ENCODE measurements at places on chromosomes 1 and 21. TPM values are rescaled to one million over a fixed set of nuclear protein-coding genes. Genes with fewer than 3 reads are reported as not detected.

DNA sequence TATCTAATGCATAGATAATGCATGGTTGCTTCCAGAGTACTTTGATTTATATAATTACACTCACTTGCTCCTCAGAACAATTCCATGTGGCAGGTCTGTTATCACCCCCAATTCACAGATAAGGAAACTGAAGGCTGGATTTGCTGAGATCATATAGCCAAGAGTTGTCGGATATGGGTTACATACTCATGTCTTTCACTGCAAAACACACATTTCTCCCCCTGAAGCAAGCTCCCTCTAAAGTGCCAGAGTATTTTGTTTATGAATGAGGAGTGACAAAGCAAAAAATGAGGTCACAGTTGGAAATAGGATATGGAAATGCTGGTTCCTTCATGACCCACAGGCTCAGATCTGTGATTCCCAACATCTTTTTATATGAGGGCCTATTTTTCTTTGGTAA, 134.2 kb downstream of the ROR1 start:
- no peak for DNase-seq

GRCh38 chr1:228543396-228543795, 56.2 kb downstream of the RNF187 start:
- DNase-seq: no peak

The SELENON gene
- 23.7 TPM for total RNA-seq

DNA sequence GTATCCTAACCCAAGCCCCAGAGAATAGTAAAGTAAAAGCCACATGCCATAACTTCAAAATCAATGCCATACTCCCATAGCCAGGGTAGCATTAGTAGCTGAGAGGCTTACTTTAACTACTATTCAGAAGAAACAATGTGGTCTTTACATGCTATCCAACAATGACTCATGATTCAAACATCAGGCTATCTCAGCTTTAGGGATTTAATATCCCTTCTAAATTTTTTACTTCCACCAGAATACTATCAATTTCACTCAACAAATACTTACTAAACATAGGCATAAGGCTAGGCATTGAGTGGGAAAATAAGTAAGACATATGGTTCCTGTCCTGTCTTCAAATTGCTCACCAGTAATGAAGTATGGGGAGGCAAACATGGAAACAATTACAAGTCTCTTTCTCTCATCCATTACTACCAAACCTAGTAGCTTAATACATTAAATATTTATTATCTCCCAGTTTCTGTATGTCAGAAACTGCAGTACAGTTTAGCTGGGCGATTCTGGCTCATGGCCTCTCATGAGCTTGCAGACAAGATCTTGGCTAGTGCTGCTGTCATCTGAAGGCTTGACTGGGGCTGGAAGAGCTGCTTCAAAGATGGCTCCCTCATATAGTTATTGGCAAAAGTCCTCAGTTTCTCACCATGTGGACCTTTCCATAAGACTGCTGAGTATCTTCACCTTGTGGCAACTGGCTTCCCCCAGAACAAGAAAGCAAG, 30.7 kb downstream of the EVI5 start:
- DNase-seq: peak; percentile 76

GRCh38 chr1:39450956-39451606, 40.4 kb upstream of the BMP8A start:
- peak; percentile 74 for DNase-seq

The ATP5IF1 gene
- 89.4 TPM for total RNA-seq

GRCh38 chr21:35585878-35586277, 474.4 kb downstream of the SETD4 start:
- DNase-seq: no peak
